ENCODE measurements at places on chromosomes 12 and 14.

- DNase-seq: peak; percentile 60
Observed at GRCh38 chr12:65296508-65297265, 18.2 kb downstream of the MSRB3 start.

DNA sequence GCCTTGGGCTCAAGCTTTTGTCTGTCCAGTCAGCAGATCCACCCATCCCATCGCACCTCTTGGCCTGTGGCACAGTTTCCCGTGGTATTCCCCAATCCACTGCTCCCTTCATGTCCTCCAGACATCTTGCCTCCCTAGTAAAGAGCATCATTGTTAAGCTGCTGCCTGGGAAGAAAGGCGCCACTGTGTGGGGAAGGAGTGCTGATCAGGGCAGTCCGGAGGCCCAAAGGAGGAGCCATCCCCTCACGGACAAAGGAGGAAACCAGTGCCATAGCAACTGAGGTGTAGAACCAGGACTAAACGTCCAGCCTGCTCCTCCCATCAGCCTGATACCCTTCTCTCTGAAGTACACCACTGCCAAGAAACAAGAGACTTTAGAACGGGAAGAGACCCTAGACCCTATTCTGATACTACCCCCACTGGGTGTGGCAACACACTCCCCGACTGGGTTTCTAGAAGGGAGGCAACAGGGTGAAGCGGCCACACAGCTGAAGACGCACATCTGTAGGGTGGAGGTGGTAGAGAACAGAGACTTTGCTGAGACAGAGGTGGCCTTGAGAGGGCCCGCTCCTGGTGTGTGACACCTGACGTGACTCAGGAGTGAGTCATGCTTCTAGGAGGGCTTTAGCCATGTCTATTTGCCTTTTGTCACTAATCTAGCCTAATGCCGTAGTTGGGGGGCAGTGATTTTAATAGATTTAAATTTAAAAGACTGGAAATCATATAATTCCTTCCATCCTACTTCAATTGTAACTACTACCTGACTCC is 185.0 kb downstream of the DPF3 start:
- no peak for DNase-seq

DNA sequence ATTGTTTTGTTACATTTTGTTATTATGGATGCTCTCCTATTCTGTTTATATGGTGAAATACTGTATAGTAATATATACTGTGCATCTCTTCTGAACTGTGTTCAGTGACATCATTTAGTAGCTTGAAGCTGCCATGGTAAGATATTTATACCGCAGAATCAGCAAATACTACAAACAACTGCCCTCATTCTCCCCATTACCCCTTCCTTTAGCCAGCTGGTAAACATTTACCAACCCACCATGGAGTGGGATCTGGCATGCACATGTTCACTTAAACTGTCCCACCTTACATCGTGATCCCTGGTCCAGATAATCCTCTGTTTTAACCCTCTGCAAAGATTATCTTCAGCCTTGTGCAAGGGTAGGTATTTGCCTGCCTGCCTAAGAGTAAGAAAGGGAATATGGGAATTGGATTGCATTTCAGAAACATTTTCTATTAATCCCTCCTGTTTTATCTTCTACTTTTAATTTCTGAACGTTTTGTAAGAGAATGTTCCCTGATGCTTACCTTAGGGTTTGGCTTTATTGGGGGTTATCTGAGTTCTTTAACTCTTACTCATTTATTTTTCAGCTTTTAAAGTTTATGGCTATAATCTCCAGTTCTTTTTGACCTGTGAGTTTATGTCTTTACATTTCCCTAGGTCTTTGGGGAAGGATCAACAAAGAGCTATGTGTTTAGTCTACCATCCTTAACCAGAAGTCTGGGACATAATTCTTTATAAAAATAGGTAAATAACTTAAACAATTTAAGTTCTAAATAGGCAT is 46.5 kb downstream of the FBXO34 start:
- DNase-seq: no peak

- no peak for DNase-seq
Observed at GRCh38 chr12:79850610-79851299, 84.1 kb downstream of the PPP1R12A start.

GRCh38 chr14:73241481-73242165 is 4.3 kb downstream of the PAPLN start:
- no peak for DNase-seq

GRCh38 chr14:99234961-99235571 is 36.9 kb downstream of the BCL11B start:
- DNase-seq: no peak

GRCh38 chr12:103966736-103967135 is 1.1 kb downstream of the TDG start:
- DNase-seq: no peak

- no peak for DNase-seq
Observed at GRCh38 chr12:90126125-90126524, 417.5 kb upstream of the ATP2B1 start.

DNA sequence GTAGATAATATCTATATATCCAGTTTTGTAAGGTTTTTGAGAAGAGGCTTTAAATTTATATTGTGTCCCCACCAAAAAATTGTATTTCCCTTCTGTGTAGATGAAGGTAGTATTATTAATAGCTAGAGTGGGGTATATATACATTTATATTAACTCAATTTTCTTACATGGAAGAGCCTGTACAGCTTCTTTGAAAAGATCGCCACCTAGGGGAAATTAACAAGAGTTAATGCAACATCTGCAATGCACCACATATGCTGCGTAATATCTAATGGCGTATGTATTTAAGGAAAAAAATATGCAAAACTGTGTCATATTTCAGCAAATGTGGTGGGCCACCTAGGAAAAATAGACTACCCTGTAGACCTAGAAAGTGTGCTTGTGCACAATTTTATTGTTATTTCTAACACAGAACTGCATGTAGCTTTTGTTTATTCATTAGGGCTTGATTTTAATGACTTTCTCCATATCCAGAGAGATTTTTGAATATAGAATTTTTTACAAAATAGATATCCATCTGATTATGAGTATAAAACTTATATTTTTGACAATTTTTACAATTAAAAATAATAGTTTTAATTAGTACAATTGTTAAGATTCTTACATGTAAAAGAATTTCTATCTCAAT is 14.0 kb downstream of the CCER1 start:
- peak; percentile 54 for DNase-seq

DNA sequence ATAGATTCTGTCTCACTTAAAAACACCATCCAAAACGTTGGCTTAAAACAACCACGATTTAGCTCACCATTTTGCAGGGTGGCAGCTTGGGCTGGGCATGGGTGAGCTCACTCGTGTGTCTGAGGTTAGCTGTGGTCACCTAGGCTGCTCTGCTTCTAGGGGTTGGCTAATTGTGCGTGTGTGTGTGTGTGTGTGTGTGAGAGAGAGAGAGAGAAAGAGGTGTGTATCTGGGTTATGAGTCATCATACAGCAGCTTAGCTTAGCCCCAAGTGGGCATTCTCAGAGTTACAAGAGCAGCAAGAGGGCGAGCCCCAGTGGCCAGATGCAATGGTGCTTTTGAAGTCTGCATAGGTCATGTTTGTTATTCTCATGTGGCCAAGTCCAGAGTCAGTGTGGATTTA is 6.0 kb downstream of the FBXW8 start:
- DNase-seq: no peak

DNA sequence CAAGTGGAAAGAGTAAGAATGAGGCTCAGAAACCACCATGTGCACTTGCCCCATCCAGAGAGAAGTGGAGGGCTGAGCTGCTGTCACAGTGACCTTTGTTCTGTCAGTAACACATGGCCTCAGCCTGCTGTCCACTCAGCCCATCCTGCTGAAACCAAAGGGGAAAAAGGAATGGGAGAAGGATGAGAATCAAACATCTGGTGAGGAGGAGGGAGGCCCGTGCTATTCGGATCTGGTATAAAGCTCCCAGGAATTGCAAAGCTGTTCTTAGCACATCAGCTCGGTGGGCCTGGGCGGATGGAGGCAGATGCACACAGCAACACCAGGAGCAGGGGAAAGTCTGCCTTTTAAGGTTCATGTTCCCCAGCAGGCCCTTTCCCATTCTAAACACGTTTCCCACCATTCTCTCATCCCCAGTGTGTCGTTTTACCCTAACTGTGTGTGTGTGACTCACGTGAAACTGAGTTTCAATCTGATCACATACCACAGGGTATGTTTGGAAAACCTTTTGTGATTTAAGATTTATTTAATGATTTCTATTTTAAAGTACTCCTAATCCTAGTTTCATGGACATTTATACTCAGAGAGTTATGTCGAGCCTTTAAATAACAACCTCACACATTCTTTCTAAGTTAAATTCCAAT is 36.8 kb downstream of the RTRAF start:
- DNase-seq: no peak

DNA sequence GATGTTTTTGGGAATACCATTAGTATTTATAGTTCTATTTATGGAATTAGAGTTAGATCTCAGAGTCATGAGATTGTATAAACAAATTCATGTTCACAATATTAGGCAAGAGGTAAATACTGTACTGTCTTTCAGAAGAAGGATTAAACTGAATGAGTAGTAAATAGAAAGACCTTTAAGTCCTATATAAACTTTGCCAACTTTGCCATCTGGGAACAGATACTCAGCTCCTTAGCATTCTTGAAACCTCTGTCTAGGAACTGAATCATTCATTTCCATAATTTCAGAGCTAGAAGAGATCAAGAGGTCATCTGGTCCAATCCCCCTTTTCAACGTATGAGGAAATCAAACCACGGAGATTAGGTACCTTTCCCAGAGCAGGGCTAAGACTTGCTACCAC is 141.1 kb downstream of the CAND1 start:
- DNase-seq: no peak

GRCh38 chr12:81381951-81382350 is 304.1 kb downstream of the ACSS3 start:
- no peak for DNase-seq

DNA sequence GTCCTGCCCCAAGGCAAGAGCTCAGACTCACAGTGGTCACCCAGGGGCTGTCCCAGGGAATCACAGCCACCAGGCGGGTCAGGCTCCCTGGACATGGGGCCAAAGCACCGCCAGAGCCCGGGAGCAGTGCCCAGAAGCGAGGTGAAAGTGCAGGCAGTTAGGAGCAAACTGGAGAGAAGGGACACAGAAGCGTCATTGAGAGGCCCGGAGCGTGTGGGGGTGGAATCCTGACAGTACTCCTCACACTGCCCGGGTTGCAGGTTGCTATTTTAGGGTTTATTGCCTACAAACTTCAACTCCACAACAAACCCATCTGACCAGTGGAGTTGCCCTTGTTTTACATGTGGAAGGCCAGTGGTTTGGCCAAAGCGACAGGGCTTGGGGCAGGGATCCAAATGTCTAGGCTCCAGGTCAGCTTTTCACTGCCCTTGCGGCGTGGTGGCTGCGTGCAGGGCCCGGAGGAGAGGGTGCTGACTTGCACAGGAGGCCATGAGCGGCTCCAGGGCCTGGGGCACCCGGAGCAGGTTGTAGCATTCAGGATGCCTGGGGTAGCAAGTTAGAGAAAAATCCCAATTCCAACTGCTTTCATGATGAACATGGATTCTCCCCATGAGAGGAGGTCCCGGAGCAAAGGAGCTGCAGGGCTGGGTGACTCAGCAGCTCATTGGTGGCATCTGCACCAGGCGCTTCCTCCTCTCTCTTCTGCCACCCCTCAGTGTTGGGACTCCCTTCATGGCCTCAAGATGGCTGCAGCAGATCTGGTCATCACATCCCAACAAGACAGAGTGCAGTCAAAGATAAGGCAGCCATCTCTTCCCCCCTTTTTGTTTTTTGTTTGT is 112.3 kb upstream of the NCOR2 start:
- DNase-seq: peak; percentile 55

DNA sequence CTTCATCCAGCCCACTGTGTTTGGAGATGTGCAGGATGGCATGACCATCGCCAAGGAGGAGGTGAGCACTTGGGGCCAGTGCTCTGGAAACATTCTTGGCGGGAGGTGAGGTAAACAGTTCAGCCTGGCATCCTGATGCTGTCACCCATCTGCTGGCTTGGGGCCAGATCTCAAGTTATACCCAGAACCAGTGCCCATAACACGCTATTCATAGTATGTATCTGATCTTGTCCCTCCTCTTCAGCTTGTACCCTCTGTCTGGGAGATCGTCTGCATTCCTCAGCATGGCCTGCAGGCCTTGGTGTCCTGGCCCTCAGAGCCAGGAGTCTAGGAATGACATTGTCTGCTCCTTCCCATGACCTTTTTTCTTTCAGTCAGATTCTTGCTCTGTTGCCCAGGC is 31.4 kb downstream of the ALDH2 start:
- DNase-seq: no peak

GRCh38 chr14:68131907-68132306 is 312.3 kb downstream of the RAD51B start:
- no peak for DNase-seq

DNA sequence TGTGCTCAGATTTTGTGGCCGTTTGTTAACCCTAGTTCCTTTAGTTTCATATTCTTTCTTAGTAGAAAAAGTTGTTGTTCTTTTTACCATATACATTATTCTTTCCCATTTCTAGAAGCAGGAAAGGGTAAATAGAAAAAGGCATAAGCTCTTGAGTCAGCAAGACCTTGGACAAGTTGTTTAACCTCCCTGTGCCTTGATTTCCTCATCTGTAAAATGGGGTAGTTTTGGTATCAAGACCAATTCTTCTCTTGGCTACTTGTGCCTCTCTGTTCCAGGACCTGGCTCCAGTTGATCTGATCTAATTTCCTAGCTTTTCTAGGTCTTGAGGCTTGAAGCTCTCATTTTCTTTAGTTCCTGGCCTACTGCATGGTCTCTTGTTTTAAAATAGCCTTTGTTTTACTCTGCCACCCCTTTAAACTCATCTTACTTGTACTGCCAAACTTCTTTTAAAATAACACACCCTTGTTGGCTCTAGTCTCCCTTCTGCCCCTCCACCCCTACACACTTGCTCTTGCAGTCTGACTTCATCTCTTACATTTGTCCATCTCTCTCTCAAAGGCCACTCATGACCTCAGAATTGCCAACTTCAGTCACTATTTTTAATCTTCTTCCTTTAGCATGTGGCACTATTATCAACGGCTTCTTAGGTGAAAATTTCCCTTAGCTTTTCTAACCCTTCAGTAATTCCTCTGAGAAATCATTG is 143.7 kb downstream of the TTLL5 start:
- no peak for DNase-seq

GRCh38 chr14:59363531-59364226 is 101.5 kb downstream of the GPR135 start:
- no peak for DNase-seq

DNA sequence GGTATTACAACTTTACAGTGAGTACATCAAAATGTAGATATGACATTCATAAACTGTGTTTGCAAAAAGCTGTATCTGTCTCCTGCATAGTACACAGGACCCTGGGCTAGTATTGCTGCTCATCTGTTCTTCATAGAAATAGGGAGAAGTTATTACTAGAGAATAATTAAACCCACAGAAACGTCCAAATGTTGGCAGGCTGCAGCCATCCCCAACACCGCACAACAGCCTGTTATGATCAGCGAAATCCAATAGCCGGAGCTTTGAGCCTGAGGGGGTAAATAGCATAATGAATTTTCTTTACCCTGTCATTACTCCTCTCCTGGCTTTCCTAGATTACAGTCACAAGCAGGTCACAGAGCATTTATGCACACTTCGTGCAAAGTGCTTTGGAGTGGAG is 178.0 kb downstream of the DACT1 start:
- no peak for DNase-seq

DNA sequence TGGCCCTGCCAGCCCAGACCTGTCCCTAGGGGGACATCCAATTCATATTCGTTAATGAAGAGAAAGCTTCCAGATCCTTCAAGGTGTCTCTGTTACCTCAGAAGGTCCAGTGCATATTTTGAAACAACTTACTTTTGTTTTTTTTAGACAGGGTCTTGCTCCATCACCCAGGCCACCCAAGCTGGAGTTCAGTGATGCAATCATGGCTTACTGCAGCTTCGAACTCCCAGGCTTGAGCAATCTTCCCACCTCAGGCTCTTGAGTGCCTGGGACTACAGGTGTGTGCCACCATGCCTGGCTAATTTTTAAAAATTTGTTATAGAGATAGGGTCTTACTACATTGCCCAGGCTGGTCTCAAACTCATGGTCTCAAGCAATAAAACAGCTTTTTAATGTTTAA is 48.4 kb downstream of the B4GALNT3 start:
- DNase-seq: no peak
